ENCODE measurements at places on chromosomes 16 and 17.

- DNase-seq: no peak
Measured at GRCh38 chr16:54286366-54287130, at the start of gene IRX3. IRX3 (minus strand) TSS chr16:54286787; CDS start chr16:54286050, 737 bp downstream.

- DNase-seq: no peak
Measured at GRCh38 chr16:14335297-14335696, 264.2 kb downstream of the MRTFB start.

GRCh38 chr17:22671110-22671509, 978.8 kb downstream of the KCNJ18 start:
- DNase-seq: no peak

- DNase-seq: peak; percentile 57
Measured at GRCh38 chr17:78338486-78339259, 21.2 kb downstream of the SOCS3 start.

DNA sequence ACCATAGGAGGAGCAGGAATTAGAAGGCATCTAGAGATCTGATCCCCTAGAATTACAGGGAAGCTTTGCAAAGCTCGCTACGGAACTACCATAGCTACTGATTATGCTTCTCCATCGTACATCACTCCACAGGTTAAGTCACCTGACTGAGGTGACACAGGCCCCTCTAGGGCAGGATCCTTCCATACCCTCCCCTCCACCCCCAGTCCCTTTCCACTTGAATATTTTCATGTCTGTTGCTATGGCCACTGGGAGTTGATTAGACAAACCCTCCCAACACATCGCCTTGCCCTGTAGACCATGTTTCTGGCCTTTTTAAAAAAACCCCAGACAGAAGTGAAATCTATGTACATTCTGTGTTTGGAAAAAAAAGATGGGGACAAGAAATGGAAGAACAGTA, 287.1 kb downstream of the SOX9 start:
- DNase-seq: no peak

DNA sequence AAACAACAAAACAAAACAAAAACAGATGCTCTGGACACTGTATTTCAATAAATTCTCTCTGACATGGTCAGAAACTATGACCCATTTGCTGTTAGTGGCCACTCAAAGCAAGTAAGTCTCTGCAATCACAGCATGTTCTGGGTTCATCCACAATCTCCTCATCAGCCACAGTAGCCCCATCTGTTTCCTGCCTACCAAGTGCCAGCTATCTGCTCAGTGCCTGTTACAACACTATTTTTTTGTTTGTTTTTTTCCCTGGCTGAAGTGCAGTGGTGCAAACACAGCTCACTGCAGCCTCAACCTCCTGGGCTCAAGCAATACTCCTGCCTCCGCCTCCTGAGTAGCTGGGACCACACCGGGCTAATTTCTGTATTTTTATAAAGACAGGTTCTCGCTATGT, 137.9 kb downstream of the SOX9 start:
- no peak for DNase-seq

DNA sequence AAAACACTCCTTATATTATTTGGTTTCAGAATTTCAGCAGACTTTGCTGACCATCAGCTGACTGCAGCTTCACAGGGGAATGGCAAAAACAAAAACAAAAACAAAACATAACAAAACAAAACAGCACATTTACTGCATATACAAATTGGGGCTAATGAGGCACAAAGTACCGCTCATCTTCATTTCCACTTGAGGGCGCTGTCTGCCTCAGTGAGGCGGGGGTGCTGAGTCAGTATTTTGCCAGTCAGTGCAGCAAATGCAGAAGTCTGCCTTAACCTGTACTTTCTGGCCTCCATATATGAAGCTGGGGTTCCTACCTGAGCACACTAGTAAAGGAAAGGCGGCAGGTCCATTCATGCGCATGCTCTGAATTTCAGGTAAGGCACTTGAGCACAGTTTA, 13.5 kb upstream of the DYNLRB2 start:
- peak; percentile 41 for DNase-seq

DNA sequence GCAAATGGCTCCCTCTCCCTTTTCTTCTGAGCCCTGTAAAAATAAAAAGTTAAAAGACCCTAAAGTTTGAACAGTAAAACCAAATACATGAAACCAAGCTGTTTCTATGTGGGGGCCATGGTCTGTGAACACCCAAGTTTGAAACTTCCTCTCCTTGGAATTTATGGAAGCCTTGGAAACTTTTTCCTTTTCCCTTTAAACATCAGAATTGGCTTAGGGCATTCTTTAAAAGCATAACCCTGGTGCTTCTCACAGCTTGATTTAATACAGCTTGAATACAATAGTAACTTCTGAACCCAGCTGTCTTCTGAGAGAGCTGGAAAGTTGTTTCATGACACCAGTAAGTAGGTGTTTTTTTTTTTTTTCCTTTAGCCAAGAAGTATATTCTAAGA, 26.5 kb downstream of the NKD1 start:
- DNase-seq: no peak

GRCh38 chr16:85010931-85011845, at the start of gene ZDHHC7:
ZDHHC7 (minus strand) TSS chr16:85011535; CDS start chr16:84990618, 20,917 bp downstream.
- peak; percentile 81 for DNase-seq

DNA sequence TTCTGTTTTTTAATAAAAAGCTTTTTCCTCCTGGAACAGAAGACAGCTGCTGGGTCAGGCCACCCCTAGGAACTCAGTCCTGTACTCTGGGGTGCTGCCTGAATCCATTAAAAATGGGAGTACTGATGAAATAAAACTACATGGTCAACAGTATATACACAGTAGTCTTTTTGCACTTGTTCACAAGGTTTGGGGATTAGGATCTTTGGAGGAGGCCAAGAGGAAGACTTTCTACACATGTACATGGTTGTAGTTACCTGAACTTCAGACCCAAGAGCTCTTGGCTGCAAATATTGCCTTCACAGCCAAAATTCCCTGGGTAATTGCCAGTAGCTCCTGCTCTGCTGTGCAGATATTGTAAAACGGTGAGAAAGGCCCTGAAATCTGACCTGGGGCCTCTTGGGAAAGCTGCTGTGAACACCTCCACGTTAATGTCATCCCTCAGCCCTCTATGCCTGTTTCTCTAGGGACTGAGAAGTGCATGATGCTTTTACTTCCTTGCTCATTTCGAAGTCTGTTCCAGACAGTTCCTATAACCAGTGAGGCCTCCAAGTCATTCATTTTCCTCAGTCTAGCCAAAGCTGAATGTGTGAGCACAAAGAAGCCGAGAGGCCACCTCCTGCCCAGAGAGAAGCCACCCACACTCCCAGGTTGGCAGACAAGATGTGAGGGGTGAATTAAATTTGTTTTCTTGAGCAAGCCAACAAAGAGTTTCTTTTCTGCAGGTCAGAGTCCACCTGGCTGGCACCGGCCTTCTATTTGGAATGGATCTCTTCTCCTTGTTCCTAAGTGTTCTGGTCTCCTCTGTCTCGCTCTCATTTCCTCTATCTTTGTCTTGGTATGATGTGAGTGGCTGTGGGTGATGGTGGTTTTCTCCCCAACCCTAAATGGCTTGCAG, 15.9 kb downstream of the ANKRD40 start:
- DNase-seq: no peak

DNA sequence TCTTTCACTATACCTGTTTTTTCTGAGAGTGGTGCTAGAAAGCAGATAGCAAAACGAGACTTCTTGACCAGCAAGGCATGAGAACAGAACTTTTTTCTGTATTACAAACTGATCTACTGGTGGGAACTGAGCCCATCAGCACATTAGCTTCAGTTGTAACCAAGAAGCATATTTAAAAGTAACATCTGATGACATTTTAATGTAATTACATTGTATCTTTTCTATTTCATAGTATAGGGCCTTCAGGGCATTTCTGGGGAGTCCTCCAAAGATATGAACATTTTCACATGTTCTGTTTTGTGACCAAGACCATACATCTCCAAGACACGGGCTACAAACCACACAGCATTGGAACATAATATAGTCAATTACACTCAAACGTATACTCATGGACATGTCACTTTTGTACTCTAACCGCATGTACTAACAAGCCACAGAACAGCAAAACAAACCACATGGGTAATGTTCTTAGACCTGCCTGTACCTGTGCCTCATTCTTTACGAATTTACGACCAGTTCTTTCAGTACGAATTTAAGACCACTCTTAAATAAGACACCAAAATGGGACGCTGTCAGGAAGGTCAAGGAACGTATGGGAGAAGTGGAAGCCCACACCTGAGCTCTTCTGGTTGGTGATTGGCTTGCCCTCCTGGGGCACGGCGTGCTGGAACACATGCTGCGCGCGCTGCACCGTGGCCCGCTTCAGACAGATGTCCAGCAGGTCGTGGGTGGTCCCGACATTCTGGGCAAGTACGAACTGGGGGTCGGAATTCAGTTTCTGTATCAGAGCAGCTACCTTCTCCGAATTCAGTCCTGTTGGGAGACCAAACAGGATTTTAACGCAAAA, 825 bp downstream of the BLMH start:
- peak; percentile 5 for DNase-seq

GRCh38 chr16:74999219-74999608, 390 bp downstream of the ZNRF1 start:
- DNase-seq: peak; percentile 42

DNA sequence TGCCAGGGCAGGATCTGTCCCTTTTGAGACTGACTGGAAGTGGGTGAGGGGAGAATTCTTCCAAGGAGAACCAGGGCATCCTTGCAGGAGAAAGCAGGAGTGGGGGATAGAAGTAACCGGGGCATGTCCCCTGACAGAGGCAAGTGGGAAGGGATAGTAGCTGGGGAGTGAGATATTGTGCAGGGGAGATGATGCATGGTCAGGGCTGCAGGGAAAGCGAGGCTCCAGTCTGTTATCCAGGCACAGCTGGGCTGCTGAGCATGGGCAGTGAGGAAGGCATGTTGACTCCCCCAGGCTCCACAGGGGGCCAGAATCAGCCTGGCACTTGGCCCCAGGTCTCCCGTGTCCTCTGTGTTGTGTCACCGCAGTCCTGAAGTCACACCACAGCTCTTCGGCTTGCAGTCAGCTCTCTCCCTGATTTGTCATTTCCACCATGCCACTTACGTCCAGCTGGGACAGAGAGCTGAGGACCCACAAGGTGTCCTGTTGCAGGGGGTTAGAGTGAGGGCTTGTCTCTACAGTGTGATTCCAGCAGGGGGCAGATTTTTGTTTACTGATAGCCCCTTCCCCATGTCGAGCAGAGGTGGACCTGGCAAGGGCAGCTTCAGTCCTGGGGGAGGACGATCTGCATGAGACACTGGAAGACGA, 40.9 kb downstream of the B9D1 start:
- no peak for DNase-seq

- DNase-seq: no peak
Measured at GRCh38 chr17:4968486-4969046, 949 bp upstream of the SPAG7 start.

DNA sequence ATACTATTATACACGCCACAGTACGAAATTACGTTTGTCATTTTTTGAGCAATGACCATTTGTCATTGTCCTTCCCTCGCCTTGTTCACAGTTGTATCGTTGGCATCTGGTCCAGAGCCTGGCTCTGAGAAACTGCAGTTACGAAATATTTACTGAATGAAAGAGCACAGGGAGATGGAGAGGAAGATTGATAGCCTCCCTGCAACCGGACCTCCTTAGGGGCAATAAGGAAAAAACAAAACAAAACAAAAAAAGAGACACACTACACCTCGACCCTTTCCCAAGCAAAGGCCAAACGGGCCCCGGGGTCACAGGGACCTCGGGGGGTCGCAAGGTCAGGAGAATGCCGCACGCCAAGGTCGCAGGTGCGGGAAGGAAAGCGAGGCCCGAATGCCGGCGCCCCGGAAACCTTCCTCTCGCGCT, 857 bp downstream of the GOT2 start:
- no peak for DNase-seq

DNA sequence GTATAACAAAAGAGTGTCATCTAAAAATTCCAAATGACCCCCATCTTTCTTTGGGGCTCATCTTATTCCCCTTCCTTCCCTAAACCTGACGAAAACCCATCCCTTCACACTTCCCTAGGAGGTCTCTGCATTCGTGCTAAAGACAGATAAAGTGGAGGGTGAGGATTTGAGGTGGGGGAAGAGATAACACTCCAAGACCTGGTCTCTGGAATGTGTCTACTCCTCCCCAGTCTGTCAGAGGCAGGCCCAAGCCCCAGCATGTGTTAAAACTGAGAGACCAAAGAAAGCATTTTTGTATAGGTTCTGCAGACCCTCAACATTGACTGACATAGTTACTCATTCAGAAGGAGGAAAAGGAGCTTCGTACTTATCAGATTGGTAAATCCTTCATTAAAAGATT, 11.0 kb upstream of the LHX1 start:
- no peak for DNase-seq

GRCh38 chr17:80772906-80773242, 218.8 kb upstream of the CHMP6 start:
- no peak for DNase-seq

DNA sequence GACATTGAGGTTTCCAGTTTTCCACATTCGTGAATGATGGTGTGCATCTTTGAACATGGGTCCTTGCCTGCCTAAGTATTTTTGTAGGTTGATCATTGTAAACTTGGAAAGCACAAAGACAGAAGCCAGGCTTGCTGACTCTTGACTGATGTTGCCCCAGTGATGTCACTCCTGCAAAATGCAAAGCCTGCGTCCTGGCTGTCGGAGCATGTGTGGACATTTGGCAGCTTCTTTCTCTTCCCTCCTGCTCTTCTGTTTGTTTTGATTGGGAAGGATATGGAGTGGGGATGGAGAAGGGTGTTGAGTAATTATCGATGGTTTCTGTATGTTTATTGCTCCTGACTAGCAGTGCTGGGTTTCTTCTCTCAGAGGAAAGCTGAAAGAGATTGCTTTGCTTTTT, 3.2 kb downstream of the NDE1 start:
- DNase-seq: no peak

DNA sequence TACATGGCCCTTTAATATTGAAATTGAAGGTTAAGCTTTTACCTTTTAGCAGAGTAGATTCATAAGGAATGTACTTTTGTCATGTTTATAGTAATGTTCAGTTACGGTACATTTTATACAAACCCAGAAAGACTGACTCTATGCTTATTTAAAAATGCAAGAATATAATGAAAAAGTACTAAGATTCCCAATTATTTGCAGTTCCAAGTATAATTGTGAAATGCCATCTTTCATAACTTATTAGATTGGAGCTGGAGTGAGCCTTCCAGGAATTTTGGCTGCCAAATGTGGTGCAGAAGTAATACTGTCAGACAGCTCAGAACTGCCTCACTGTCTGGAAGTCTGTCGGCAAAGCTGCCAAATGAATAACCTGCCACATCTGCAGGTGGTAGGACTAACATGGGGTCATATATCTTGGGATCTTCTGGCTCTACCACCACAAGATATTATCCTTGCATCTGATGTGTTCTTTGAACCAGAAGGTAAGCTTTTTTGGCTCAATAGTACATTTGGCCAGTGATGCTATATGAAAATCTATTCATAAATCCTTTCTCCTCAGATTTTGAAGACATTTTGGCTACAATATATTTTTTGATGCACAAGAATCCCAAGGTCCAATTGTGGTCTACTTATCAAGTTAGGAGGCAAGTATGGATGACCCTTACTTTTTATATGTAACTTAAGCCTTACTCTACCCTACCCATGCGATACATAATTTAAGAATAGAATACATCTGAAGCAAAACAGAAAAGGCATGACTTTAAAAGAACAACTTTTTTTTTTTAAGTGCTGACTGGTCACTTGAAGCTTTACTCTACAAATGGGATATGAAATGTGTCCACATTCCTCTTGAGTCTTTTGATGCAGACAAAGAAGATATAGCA, 4.2 kb downstream of the SRSF2 start:
- DNase-seq: peak; percentile 17
